ENCODE measurements at places on chromosomes 16 and 17.

DNA sequence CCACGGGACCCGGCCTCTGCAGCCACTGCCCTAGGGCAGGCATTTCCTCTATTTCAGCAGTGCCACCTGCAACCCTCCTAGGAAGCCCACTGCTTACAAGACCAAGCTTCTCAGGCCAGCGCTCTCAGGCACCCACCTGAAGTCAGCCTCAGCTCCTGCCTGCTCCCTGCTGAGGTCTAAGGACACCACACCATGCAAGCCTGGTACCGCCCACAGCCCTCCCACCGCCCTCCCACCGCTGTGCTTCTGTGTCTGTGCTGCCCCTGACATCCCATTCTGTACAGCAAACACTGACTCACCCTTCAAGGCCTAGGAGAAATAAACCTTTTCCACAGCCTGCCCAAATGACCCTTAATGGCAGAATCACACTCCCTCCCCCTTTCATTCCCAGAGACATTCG, 6.3 kb downstream of the CLUH start:
- no peak for DNase-seq

DNA sequence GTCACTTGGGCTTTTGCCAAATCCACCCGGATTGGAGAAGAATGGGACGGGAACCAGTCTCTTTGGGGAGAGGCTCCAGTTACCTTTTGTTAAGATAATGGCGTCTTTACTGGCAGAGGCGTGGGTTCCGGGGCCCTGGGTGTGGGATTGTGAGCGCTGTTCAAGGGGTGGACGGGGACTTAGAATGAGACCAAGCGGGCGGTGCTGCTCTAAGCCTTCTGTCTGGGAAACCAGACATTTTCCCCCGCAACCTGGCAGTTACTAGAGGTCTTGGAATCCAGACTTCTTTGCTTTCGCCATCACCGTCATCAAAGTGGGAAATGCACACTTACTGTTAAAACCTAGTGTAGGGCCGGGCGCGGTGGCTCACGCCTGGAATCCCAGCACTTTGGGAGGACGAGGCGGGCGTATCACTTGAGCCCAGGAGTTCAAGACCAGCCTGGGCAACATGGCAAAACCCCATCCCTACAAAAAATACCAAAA, 706 bp downstream of the TEN1 start:
- no peak for DNase-seq

GRCh38 chr16:10896723-10897122, 19.7 kb downstream of the CIITA start:
- no peak for DNase-seq

- DNase-seq, result no peak
Observed at GRCh38 chr16:10851512-10851911, 25.5 kb upstream of the CIITA start.

GRCh38 chr17:9886141-9886930, 18.7 kb downstream of the RCVRN start:
- DNase-seq, result no peak

DNA sequence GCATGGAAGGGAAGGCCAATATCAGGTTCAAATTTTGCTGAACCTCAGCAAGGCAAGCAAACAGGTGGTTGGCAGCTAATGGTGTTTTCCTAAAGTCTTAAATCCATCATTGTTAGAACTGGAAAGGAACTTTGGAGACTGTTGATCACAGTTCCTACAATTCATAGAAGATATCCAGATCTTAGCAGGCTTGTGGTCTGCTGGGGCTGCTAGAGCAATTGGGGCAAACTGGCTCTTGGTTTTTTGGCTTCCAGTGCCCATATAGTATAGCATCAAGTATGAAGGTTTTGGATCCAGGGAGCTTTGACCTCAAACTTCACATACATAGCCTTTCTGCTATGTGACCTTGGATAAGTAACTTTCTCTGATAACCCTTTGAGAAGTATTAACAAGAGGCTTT, 49.7 kb downstream of the IGF2BP1 start:
- no peak for DNase-seq

- no peak for DNase-seq
Observed at GRCh38 chr16:59665618-59666220, 931.6 kb upstream of the GOT2 start.

All from gastrocnemius medialis (tissue), 4 donors.